Colonic mucosa (tissue), 4 donors: ENCODE measurements at places on chromosomes 1 and 21. TPM values are rescaled to one million over a fixed set of nuclear protein-coding genes. Genes with fewer than 3 reads are reported as not detected.

DNA sequence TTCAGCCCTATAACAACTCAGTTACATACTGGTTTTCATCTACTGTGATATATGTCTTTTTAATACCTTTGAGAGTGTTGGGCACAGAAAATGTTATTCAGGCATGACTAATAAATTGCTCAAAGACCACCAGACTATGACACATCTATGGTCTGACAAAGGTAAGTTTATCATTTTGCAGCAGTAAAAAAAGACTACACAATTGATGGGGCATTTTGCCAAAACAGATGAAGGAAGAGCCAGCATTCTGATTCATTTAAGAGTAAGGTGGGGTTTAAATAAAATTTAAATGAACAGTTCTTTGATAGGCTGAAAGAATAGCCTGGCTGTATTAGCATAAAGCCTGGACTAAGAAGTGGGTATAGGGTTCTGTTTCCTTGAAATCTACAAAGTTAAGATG, 8.8 kb upstream of the RNPC3 start:
- DNase-seq: no peak

Gene TMEM54
- 878 TPM for total RNA-seq

- no peak for DNase-seq
Measured at GRCh38 chr1:92310185-92310597, 11.3 kb downstream of the RPAP2 start.

Gene LCE1F
- not detected for total RNA-seq

GRCh38 chr1:21396516-21396915, 43.4 kb upstream of the NBPF3 start:
- no peak for DNase-seq

GRCh38 chr1:117572546-117572945, 33.3 kb upstream of the TENT5C start:
- peak; percentile 60 for DNase-seq

Gene PRELP
- 9.3 TPM for total RNA-seq

GRCh38 chr1:2091611-2092604, 41.7 kb downstream of the PRKCZ start:
- DNase-seq: peak; percentile 85

Gene ADAMTS4
- total RNA-seq: 0.57 TPM

GRCh38 chr1:210332719-210333398, 4.2 kb downstream of the HHAT start:
- no peak for DNase-seq

DNA sequence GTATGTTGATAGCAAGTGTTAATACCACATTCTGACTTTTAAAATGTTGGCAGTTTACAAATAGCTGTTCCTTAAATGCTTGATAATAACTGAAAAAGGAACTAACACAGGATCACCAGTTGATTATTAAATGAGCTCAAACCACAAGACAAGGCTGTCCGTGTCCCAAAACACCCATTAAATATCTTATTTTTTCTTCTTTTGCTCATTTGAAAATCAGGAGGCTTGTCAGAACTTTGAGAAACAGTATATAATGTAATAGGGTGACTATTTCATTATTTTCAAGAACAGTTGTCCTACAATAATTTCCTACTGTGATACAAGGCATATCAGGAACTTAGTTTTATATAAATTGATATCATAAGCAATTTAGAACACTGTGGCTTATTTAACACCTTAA, 2.7 kb downstream of the CDKN2C start:
- DNase-seq: no peak

Gene SERINC2
- total RNA-seq: 203 TPM

DNA sequence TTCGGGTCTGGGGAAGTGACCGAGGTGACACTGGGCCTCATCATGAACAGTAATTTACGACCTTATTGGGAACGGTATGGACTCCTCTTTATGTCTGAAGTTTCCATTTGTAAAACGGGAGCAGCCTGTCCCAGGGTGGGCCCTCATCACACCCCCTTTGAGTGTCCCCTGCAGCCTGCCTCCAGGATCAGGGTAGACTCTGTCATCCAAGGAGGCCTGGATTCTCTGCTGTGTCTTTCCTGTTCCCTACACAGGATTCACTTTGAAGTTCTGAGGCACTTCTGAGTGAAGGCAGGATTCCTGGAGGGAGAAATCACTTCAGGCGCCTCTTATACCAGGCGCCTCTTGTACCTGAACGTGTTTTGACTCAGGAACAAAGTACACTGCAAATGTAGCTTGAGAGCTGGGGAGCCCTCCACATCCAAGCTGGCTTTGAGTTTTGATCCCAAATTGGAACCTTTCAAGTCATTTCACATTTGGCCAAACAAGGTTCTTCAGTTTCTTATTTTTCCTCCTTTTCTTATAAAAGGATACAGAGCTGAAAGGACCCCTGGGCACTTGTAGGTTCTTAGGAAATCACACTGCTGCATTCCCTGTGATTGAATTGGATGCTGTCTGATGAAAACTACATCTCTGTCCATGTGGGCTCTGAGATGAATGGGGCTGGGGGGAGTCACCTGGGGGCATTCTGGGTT, 106.0 kb downstream of the SUSD4 start:
- DNase-seq: no peak

GRCh38 chr1:237199026-237199425, 157.0 kb downstream of the RYR2 start:
- no peak for DNase-seq

DNA sequence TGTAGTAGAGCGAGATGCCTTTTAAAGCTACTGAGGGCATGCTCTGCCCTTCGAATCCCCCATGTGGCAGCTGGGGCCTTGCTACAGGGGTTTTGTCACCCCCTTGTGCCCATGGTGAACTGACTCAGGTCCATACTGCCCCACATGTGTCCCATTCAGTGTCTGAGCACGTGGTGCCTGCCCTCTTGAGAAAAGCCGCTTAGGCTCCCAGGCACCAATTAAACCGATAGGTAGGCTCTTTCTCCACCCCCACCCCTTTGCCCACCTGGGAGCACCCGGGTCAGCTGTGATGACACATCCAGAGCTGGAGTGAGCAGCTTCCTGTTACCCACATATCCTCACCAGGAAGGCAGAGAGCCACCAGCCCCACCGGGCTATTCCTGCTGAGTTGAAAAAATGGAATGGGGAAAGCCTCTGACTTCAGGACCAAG, 30.5 kb downstream of the TMCC2 start:
- no peak for DNase-seq

- DNase-seq: no peak
Measured at GRCh38 chr1:178684111-178684510, 40.9 kb upstream of the RALGPS2 start.

GRCh38 chr1:170664093-170664827, at the start of gene PRRX1:
TSS of gene PRRX1 (plus strand) at chr1:170664131. CDS start at chr1:170664219, 88 bp downstream.
- DNase-seq: no peak

DNA sequence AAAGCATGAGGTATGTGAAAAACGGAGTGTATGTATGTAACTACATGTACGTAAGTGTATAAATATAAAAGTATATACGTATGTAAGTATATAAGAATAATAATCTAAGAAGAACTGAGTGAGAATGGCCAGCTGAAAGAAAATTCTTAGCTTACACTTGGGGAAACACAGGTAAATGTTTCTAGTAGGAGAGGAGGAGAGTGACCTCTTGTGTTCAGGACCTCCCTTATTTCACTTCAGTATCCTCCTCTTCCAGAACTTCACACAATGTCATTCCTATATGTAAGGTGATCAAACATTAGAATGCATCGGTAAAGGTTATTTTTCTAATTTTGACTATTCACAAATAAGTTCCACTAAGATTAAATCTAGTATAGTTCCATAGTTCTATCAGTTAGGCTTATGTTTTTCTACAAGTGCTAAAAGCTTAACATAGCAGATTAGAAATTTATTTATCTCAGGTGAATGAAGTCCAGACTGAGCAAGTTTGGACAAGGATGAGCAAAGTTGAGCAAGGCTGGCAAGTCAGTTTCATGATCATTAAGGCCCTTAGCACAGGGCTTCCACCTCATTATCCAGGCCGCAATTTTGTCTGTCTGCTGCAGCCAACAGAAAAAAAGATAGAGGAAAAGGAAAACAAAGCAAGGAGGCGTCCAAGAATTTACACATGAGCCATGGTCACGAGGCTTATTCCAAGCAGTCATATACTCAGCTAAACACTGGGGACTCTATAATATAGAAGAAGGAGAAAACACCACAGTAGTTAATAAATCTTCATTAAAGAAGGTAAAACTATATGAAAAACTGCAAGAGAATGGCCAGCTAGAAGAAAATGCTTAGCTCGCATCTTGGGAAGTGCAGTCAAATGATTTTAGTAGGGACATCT, 7.1 kb upstream of the MROH9 start:
- DNase-seq: no peak

Gene DDX59
- 14.6 TPM for total RNA-seq

Gene FBLIM1
- 213 TPM for total RNA-seq

DNA sequence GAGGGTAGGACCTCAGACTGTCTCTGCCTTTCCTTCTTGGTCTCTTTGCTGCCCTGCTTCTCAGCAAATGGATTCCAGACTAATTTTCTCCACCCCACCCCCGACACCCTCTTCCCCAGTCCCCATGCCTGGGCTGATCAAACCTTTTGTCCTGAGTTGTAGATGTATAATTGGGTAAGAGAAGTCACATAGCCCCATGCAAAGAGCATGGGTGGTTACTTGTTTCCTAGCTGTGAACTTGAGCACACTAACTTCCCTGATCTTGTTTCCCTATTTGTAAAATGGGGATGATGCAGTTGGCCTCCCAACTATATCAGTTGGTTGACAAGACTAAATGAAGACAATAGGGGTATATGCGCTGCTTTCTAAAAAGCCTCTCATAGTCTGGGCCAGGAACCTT, 9.2 kb downstream of the PADI6 start:
- no peak for DNase-seq

DNA sequence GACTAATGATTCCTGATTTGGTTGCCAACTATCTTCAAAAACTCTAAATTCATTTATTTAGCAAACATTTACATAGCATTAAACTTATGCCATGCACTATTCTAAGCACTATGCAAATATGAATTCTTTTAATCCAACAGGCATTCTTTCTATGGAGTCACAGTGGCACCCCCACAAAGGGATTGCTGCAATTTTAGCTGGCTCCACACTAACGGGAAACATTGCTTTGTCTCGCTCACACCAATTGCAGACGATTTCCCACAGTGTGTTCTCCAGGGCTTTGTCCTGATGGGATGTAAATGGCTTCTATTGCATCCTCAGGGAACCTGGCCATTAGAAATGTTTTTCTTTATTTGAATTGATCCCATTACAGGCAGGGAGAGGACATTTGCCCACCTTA, 259.1 kb downstream of the BARHL2 start:
- DNase-seq: no peak

DNA sequence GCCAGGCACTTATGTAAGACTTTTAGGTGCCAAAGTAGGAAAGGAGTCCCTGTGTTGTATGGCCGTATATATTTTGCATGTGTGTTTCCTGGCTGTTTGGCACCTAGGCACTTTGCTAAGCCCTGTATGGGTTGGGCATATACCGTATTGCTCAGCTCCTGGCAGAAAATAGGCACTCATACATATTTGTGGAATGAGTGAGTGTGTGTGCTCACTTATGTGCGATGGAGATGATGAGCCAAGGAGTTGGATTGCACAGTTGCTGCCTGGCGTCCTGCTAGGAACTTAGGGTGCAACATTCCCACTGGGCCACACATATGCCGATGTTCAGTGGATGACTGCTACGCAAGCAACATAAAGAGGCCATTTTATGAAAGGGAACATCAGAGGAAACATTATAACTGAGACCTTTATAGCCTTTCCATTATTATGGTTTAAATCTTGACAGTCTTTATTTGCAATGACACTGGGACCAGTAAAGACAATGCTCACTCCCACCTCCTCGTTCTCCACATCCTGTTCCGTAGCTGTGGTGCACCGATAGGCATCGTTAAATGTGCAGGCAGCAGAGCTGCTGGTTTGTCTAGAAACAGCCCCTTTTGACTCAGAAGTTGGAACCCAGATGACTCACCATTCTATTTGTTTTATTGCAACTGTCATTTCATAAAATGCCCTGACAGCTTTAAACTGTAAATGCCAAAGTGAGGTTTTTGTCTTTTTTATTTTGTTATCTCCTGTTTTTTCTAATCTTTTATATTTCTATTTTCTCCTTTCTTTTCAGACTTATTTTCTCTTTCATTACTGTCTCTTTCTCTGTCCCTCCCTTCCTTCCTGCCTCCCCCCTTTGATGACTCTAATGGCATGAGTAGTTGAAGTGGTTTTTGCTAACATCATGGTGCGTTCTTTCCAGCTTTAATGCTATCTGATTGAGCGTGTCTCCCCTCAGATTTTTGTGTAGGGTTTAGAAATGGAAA, 36.1 kb downstream of the PEX14 start:
- DNase-seq: peak; percentile 58

GRCh38 chr1:184254849-184255248, 132.0 kb upstream of the C1orf21 start:
- DNase-seq: no peak

Gene ACKR1
- total RNA-seq: 11.6 TPM

Gene CRYAA
- total RNA-seq: not detected

DNA sequence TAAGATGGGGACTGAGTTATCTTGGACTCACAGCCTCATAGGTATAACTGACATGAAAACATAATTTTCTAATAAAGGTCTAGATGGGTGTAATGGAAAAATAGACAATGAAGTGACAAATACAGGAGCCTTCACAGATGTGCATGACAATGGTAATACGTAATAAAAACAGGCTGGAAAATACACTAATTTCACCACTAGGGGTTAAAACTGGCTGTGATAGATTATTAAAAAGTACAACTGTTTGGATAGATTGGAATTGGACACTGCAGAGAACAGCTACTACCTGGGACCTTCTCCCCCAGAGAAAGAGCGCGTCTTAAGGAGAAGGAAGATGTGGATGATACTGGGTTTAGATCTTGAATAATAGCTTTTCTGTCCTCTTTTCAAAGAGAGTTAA, 9.8 kb downstream of the KAZN start:
- no peak for DNase-seq

DNA sequence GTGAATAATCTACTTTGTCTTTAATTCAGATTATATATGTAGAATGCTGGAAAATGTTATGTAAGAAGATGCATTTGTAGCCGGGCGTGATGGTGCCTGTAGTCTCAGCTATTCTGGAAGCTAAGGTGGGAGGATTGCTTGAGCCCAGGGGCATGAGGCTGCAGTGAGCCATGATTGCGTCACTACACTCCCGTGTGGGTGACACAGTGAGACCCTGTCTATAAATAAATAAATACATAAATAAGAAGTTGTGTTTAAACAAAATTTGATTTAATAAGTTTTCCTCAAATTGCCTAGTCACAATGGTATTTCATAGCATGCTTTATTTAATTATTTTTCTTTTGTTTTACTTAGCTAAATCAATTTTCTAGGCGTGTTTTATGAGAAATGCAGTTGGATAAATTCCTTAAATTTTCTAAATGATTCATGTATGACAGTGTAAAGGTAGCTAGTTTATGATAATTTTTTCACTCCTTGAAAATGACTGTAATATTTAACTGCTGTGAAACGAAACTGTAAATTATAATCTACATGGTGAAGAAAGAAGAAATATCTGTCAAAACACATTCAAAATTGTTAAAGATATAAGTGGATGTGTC, 232.6 kb downstream of the SRGAP2C start:
- DNase-seq: no peak
